Neural crest cell (in vitro differentiated cells): ENCODE measurements at places on chromosomes 4 and X.

DNA sequence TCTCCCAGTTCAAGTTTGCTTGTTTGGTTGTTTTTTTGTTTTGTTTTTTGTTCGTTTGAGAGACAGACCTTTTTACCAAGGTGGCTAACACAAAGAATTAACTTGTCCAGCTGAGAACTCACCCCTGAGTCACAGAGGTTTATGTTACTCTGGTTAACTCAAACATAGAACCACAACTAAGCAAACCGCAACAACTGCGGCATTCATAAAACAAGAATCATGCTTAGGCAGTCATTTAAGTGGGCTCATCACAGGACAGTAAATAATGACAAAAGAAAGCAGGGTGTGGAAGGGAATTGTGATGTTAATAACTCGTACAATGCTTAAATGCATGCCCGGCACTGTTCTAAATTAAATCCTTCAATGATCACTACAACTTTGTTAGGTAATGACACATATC lies 24.7 kb upstream of the IL13RA1 start:
- DNase-seq = no peak

GRCh38 chr4:23374259-23374658 lies 515.6 kb downstream of the PPARGC1A start:
- DNase-seq = no peak

DNA sequence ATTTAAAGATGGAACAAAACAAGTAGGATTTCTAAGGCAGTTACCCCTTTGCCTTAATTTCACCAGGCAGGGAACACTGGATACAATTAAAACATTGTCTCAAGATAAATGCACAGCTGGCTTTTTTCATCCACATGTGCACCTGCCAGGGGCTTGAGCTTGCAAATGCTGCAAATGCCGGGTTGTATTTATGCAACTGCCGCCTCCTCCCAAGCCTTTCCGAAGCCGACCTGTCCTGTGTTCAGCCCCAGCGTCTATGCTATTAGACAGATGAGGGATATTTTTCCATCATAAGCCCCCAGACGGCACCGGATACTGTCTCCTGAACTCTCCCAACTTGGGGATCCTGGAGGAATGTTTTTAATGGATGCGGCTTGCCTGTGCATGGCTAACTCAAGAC lies 251.6 kb downstream of the CRLF2 start:
- no peak for DNase-seq

GRCh38 chr4:35124106-35124505 lies 1120.2 kb downstream of the ARAP2 start:
- no peak for DNase-seq

DNA sequence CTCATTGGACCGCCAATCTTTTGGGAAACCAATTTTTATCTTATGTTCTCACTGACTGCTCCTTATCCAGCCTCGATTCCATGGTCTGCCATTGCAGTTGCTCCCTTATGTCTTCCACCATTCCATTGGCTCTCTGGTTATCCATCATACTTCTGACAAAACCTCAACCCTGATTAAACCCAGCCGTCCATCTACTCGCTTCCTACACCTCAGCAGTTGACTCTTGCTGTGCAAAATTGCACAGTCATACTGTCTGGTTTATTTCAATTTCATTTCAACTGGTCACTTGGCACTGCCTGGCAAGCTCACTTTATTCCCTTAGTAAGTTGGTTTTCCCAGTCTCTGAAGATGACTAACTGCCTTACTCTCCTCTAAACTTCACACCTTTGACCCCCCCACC lies 26.2 kb downstream of the ARL9 start:
- DNase-seq = no peak

DNA sequence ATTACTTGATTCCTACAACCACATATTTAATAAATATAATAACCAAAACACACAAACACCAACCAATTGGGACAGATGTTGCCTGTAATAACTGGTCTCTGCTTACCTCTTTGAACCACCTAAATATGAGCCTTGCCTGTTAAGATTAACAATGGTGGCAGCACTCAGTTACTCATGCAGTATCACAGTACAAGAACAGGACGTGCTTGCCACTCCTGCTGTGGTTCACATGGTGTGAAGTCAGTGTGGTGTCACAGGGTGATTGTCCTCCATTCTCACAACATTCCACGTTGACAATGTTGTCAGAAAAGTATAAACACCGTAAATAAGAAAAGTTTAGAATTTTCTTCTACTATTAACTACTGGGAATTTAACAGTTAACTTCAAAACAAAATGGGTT lies 365.0 kb downstream of the PPP3CA start:
- no peak for DNase-seq

DNA sequence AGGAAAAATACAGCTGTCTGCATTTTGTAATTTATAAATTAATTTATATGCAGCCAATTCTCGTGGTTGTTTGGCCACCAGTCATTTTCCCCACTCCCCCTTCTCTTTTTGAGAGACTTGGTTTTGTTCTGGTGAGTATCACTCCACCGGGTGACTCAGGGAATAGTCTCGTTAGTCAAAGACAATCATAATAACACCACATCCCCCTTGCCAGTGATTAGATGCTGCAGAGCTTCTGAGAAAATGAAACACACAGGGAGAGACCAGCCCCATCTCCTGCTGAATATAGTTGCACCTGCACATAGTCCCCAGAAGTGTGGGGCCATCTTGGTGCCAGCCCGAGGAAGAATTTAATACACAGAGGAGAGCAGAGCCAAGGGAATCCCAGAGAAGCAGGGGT lies 8.0 kb upstream of the FNIP2 start:
- DNase-seq = no peak

GRCh38 chr4:117550085-117550484 lies 464.7 kb upstream of the TRAM1L1 start:
- no peak for DNase-seq

GRCh38 chrX:6363188-6363587 lies 134.5 kb upstream of the NLGN4X start:
- DNase-seq = no peak

DNA sequence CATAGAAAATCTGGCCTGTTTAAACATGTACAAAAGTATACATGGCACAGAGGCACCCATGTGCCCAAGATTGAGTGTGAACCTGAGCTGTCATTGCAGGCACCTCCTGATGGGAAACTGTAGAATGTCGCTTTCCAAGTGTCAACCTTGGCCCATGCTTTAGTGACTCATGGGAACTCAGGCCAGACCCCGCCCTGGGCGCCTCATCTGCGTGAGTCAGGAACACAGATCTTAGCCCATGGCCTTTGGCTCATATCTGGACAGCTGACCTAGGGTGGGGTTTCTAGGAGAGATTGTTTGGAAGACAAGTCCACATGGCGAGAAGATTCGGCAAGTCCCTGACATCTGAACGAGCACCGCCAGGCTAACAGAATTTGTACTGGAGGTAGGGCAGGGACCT lies 50.0 kb downstream of the CYTL1 start:
- DNase-seq = no peak

GRCh38 chrX:24260842-24261550 lies 52.9 kb downstream of the SUPT20HL2 start:
- DNase-seq = no peak

DNA sequence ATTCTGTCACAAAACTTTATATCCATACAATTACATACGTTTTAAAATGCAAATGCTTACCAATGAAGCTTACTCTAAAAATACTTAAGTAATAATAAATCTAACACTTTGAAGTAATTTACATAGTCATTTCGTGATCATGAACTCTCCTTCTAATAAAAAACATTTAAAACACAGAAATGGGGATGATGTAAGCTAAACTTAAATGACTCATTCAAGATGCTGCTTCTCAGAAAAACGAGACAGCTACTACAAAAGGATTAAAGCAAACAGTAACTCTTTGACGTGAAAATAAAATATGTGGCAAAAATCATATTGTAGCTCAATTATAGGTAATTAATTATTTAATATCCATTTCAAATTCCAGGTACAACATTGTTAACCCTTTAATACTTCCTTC lies 148.7 kb downstream of the FGF16 start:
- DNase-seq = no peak

- no peak for DNase-seq
Measured at GRCh38 chrX:470686-471085, 84.0 kb upstream of the PPP2R3B start.

- no peak for DNase-seq
Measured at GRCh38 chr4:37956941-37957340, 3.3 kb upstream of the PTTG2 start.

DNA sequence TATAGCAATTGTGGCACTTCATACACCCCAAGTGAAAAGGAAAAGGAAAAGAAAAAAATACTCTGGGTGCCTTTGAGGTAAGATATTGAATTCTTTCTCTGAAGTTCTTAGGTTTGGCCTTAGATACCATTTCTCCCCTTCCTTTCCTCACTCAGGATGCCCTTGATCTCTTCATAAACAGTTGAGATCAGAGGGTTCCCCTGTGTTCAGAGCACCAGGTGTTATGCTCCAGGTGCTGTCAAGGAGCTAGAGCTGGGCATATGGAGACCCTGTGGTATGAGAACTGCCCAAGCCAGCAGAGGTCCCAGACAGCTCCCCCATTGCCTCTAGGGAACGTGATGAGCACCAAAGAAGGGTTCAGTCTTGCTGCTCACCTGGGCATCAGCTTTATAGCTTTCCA lies 17.1 kb upstream of the CD40LG start:
- DNase-seq = no peak

DNA sequence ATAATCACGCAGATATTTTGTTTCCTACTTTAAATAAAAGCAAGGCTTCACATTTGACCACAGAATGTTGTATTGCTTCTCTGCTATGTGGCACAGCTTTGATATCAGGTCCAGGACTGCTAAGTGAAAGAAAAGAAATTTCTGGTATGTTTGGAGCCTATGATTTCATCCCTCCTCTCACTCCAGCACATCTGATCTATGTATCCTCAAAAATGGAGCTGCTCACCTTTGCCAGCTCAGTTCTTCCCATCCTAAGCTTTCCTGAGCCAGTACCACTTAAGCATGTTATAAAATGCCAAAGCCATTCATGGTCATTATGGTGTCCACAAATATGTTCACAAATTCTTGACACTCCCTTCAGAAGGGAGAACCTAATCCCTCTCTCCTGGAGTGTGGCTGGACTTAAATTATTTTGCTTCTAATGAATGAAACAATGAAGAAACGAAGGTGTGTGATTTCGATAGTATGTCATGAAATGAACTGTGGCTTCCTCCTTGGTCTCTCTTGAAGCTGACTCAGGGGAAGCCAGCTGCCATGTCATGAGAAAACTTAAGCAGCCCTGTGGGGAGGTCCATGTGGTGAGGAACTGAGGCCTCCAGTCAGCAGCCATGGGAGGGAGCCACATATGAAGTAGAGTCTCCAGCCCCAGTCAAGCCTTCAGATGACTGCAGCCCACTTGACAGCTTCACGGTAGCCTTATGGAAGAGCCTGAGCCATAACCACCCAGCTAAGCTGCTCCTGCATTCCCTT lies 207.7 kb downstream of the MGST2 start:
- DNase-seq = no peak

DNA sequence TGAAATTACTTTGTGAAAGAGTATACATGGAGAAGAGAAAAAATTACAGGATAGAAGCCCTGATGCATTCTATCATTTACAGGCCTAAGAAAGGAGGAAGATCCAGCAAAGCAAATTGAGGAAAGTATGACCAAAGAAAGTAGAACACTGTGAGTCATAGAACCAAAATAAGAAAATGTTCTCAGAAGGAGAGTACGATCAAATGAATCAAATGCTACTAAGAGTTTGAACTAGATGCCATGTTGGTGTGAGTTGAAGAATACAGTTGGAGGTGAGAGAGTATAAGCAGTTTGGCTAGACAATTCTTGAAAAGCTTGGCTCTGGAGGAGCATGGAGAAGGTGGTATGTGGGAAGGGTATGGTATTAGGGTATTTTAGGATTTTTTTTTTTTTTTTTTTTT lies 161.8 kb downstream of the RPA4 start:
- DNase-seq = no peak

GRCh38 chr4:185836241-185837084 lies 24.5 kb upstream of the SORBS2 start:
- no peak for DNase-seq

DNA sequence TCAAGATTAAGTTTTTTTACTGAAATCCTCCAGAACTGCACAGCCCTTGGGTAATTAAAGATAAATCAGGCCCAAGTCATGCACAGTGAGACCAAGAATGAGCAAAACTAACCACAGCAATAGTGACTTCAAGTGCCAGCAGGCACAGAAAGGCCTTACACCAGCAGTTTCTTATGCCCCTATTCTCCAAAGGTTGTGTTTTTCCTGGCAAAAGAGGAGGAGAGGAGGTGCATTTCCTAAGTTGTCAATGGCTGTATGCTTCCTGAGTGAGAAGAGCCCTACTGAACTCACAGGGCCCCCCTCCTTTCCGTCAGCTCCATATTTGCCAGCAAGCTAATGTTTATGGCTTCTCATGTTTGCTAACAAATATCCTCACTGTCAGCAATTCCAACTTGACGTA lies 418.7 kb upstream of the INTU start:
- no peak for DNase-seq

GRCh38 chr4:187782286-187782824 lies 213.2 kb upstream of the ZFP42 start:
- DNase-seq = no peak
